ENCODE measurements at places on chromosomes 6 and 20.

GRCh38 chr6:44487002-44487401, 99.5 kb downstream of the CDC5L start:
- no peak for DNase-seq

GRCh38 chr6:123925350-123925749, 121.7 kb downstream of the NKAIN2 start:
- DNase-seq: no peak

- DNase-seq: no peak
Measured at GRCh38 chr6:40947876-40948526, 91.0 kb downstream of the UNC5CL start.

DNA sequence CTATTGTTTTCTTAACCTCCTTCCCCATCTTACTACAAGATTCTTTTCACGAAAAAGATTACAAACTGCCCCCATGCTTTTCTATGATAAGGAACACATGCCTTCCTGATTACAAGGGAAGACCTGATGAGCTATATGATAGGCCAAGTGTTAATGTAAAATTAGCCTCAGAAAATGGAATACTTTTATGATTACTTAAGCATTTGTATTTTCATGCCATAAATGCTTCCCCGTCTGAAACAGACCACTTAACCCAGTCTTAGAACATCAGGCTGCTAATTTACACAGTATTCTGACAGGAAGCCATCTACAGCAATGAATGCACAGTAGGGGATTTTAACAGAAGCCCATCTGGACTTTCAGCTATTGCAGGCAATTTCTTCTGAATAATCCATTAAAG, 274.9 kb downstream of the HAO1 start:
- DNase-seq: no peak

GRCh38 chr6:12264671-12265070, 25.5 kb upstream of the EDN1 start:
- DNase-seq: no peak

DNA sequence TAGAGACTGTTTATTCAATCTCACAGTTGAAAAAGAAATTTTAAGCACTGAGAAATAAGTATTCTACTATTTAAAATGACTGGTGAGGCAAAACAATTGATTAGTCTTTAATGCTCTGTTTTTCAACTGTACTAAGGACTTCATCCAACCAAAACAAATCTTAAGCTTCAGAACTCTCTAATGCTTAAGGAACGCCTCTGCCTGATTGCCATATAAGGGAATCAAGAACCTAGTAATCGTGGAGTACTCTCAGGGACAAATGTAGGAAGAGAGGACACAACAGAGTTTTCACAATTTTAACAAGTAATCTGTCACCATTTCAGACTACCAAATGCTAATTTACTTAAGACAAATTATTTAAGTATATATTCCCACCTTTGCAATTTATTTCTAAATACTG, 16.1 kb downstream of the FBXO30 start:
- DNase-seq: no peak

- no peak for DNase-seq
Measured at GRCh38 chr20:53493311-53493857, 100.3 kb downstream of the ZNF217 start.

DNA sequence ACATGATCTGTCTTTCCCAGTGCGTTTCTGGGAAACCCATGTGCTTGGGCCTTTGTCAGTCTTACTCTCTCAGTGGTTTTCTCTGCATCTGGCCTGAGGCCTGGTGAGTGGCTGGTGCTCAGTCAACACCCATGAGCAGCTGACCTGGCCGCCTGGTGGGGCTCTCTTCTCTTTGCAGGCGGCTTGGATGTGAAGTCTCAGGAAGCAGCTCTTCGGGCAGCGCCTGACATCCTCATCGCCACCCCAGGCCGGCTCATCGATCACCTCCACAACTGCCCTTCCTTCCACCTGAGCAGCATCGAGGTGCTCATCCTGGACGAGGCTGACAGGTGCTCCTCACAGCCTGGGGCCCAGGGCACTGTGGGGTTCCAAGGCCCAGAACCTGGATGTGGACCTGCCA, 10.8 kb downstream of the DDX27 start:
- DNase-seq: no peak

DNA sequence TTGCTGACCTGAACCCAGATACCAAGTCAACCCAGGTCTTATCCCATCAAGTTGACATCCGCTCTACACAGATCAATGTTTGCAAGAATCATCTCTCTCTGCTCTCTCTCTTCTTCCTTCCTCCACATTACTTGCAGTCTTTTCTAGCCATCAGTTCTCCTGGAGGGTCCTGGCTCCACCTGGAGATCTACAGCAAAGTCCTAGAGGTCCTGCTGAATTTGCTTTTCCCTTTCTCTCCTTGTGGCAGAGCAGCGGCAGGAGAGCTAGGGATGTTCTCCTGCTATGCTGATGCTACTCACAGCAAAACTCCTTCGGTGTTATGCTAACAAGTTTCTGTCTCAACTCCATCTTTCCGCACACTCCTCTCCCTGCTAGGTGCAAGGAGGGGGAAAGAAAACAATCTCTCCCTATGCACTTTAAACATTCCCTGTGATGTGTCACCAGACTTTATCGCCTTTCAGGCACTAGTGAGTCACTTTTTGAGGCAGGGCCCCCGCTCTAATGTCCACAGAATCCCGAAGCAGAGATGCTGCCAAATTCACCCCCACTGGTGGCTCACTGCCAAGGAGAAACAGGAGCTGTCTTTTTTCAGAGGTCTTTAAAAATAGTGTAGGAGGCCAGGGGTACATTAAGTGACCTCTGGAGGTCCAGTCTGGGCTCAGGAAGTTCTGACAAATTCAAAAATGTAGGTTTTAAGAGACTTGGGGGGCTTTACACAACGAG, 62.6 kb downstream of the FAM50B start:
- no peak for DNase-seq

GRCh38 chr20:434221-434620, 26.1 kb downstream of the RBCK1 start:
- DNase-seq: no peak

- DNase-seq: no peak
Measured at GRCh38 chr6:78347191-78347916, 520.0 kb upstream of the IRAK1BP1 start.

GRCh38 chr6:150627585-150628025, 27.9 kb downstream of the PLEKHG1 start:
- no peak for DNase-seq

- DNase-seq: no peak
Measured at GRCh38 chr6:134674562-134674961, 275.3 kb downstream of the ALDH8A1 start.

- no peak for DNase-seq
Measured at GRCh38 chr6:105620878-105621277, 218.0 kb upstream of the PREP start.

DNA sequence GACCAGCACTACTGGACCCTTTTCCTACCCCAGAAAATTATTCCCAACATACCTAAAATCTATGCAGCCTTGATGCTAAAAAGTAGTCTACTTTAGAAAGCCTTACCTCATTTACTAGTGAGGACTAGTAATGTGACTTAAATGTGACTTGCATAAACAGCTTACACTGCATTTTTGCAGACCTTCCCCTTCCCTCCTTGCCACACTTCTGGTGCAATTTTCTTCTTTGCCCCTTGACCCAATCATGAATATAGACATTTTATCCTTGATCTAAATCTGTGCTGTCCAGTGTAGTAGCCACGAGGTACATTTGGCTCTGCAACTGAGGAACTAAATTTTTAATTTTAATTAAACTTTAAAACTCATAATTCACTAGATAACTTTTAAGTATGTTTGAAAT, 7.0 kb upstream of the ZKSCAN8 start:
- no peak for DNase-seq

GRCh38 chr6:152948150-152948768, 34.6 kb downstream of the FBXO5 start:
- no peak for DNase-seq

- no peak for DNase-seq
Measured at GRCh38 chr20:45918182-45918737, 6.3 kb upstream of the PLTP start.
